ENCODE measurements at places on chromosomes 3 and 15. TPM values are rescaled to one million over a fixed set of nuclear protein-coding genes. Genes with fewer than 3 reads are reported as not detected.

The PCLAF gene
- 85.8 TPM for total RNA-seq

The TXNRD3 gene
- total RNA-seq = 1.3 TPM

The CCR3 gene
- not detected for total RNA-seq

The CPLX3 gene
- total RNA-seq = not detected

The TMCO5A gene
- not detected for total RNA-seq

The LRTM1 gene
- not detected for total RNA-seq

The ARRDC4 gene
- 0.29 TPM for total RNA-seq

The ADAMTSL3 gene
- not detected for total RNA-seq

The GABRR3 gene
- total RNA-seq = not detected

The ROPN1 gene
- total RNA-seq = not detected

The CLDN18 gene
- total RNA-seq = not detected

The RLBP1 gene
- not detected for total RNA-seq

The SLC28A2 gene
- total RNA-seq = not detected

The CKMT1B gene
- total RNA-seq = 0.36 TPM

The SAMD7 gene
- total RNA-seq = not detected

The POTEB2 gene
- total RNA-seq = not detected

The NCBP2 gene
- total RNA-seq = 83.0 TPM

The CNBP gene
- 348 TPM for total RNA-seq

The TRIM42 gene
- total RNA-seq = not detected

The CXCR6 gene
- 4.0 TPM for total RNA-seq

The CPEB1 gene
- total RNA-seq = 0.07 TPM

The GOLGA8S gene
- total RNA-seq = 0.05 TPM

The CISH gene
- 319 TPM for total RNA-seq

The CASR gene
- total RNA-seq = 0.14 TPM

The TMEM89 gene
- total RNA-seq = 0.75 TPM

The IL5RA gene
- total RNA-seq = 0.15 TPM

The FEZF2 gene
- not detected for total RNA-seq

The GPR62 gene
- total RNA-seq = not detected

The LRRC28 gene
- 22.6 TPM for total RNA-seq

The TADA3 gene
- total RNA-seq = 86.9 TPM

The ATP13A4 gene
- total RNA-seq = 2.7 TPM

The RTP4 gene
- total RNA-seq = 1.7 TPM

The ALDH1A2 gene
- 0.19 TPM for total RNA-seq

The MTMR10 gene
- 10.8 TPM for total RNA-seq

The POTEB3 gene
- total RNA-seq = not detected

The CRABP1 gene
- not detected for total RNA-seq

The C2CD4B gene
- 1.5 TPM for total RNA-seq

The MEGF11 gene
- total RNA-seq = not detected

The GOLGA8M gene
- total RNA-seq = 0.46 TPM

The EPHB1 gene
- total RNA-seq = 1.3 TPM

The IQCF5 gene
- not detected for total RNA-seq

The ADAMTS17 gene
- total RNA-seq = 1.2 TPM

The LDHAL6B gene
- not detected for total RNA-seq

The GP9 gene
- total RNA-seq = not detected

The GOLGA8T gene
- 0.19 TPM for total RNA-seq

The C15orf62 gene
- 0.39 TPM for total RNA-seq
